Heart right ventricle (tissue), 16 donors: ENCODE measurements at places on chromosomes 3 and 15.
A peak's percentile ranks its signal among the peaks of the same experiment; 100 is the strongest.

DNA sequence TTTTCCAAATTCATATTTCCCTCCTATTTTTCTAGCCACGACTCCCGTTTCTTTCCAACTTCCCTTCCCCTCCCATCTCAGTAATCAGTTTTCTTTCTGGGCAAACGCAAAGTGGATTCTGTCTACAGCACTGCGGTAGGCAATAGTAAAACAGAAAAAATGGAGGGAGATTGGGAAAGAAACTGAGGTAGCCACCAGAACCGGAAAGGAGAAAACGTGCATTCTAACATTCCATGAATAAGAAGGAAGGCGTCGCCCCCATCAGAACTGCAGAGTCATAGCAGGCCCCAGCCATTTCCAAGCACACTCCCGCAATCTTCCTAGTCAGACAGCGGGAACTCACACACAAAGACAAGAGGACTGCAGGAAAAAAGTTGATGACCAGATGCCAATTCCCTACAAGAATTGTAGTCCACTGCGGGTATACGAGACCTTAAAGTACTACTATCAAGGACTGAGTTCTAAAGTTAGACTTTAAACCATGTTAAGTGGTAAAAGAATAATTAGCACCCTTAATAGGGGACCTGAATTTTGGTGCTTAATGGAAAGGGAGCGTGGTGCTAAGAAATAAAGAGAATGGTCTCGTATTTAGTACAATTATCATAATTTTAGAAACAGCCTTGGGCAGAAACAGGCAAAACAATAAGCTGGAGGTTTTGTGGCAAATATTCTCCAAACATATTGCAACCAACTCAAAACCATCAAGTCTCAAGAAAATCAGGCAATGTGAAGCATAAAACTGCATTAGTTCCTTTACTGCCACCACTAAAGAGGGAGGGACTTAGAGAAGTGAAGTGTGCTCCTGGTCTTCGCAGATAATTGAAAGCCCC, 1.4 kb downstream of the PFN2 start:
- DNase-seq = no peak

DNA sequence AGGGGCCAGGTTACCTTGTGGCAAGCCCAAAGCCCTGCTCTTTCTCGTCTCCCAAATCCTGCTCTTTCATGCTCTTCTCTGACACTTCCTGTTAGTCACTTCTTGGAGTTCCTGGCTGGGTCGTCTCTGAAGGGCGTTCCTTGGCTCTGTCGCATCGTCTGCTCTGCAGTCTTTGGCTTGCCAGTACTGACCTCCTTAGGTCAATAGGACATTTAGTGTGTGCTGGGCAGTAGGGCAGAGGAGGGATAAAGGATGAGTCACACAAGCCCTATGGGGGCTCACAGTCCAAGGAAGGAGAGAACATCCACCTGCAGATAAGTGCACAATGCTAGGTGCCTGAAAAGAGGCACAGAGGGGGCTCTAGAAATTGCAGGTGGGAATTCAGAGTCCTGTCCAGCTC, 87.5 kb downstream of the FAM43A start:
- peak; percentile 49 for DNase-seq

- DNase-seq = no peak
These were observed 20.7 kb downstream of the HGD start for GRCh38 chr3:120661106-120661905.

DNA sequence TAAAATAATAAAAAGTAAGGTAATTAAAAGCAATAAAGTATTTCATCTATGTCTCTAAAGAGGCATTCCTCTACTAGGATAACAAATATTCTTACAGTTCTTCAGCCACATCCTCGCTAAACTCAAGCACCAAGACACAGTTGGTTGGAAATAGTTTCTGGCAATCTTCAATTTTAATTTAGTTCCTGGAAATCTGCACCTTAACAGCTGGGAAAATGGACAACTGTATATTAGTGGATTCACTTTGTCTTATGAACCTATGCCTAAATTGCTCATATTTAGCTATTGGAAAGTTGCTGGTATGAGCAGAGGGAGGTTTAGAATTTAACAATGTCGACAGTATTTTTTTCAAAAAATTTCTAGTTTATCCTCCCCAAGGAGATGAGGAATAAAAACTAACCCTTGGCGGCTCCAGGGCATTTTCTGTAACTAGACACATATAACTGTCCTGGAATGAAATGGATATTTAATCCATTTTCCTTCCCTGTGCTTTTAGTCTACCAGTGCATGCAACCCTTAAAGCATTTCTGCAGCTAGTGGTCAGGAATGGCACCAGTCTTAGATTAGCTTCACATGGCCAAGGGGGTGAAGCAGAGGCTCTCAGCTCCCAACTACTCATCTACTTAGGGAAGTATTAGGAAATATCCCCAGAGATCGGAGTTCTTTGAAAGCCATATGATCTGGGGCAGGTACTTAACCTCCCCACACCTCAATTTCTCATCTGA, 290.0 kb upstream of the THBS1 start:
- DNase-seq = no peak

- no peak for DNase-seq
These were observed 92.5 kb downstream of the LARS2 start for GRCh38 chr3:45480871-45481270.

- DNase-seq = no peak
These were observed 605.8 kb upstream of the NAALADL2 start for GRCh38 chr3:174253196-174253823.

DNA sequence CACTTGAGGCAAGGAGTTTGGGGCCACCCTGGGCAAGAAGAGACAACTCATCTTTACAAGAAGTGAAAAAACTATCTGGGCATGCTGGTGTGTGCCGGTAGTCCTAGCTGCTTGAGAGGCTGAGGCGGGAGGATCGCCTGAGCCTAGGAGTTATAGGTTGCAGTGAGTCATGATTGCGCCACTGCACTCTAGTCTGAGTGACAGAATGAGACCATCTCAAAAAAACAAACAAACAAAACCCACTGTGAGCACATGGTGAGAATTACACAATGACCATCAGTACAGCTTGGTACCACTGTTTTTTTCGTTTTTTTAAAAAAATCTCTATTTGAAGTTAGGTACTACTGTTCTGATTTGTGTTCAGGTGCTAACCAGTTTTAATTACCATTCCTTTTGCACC, 13.6 kb downstream of the VPS39 start:
- DNase-seq = no peak

DNA sequence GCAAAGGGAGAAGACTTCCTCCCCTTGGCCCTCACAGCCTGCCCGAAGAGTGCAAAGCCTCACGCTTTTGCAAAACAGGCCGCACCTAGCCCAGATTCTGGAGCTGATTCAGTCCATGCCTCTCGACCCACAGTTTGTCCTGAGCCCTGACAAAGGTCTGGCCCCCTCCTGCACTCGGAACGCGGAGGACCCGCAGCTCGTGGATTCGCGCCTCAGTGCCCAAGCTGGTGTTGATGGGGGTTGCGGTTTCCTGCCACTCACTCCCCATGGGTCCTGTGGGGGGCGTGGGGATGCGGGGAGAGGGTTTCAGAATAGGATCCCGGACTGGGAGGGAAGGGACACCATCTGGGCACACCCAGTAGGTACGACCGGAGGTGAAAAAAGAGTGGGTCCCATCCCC, 594 bp upstream of the CRABP1 start:
- DNase-seq = no peak

DNA sequence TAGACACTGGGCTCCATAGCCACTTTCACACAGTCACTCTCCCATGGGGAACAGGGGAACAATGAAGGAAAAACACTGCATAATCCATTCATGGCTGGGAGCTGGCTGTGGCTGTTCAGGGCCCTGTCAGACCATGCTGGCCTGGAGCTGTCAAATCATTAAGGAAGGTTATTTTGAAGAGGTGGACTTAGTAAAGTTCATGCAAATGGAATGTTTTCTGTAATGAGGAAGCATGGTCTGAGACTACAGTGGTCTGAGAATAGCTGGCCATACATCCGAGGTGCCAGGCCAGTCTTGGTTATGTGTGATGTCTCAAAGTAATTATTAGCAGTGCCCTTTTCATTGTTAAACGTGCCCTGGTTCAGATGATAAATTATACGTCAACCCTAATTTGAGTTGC, 117.1 kb upstream of the MRPS22 start:
- no peak for DNase-seq
